Thyroid gland (tissue), 4 donors: ENCODE measurements at places on chromosomes 13 and 19.

GRCh38 chr19:45306040-45306439 is 16.6 kb downstream of the CKM start:
- DNase-seq: no peak

DNA sequence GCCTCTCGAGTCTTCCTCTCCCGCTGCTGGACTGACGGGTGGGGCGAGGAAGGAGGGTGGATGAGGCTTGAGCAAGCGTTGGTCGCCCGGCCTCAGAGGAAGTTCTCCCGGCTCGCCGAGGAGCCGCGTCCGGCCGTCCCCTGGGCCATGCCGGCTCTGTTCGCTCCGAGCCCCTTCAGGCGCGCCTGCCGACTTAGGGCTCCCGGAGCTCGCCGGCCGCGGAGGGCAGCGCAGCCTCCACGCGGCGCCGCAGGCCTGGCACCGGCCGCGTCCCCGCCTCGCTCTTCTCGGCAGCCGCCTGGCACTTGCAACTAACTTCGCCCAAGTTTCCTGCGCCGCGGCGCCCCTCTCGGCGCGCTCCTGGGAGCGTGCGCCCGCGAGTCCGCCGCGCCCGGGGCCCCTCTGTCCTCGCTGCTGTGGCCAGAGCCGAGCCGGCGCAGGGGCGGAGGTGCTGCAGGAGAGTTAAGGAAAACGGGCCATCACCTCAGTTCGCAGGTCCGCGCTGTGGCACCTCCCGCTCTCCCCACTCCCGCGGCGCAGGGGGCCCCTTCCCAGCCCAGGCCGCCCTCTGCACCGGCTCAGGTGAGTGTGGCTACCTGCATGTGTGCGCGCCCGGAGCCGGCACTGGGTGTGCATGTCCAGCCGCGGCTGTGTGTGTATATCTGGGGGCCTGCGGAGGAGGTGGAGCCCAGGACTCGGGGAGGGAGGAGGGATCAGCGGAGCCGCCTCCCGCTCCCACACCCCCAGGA is 641 bp upstream of the SOX21 start:
- DNase-seq: peak; percentile 34

DNA sequence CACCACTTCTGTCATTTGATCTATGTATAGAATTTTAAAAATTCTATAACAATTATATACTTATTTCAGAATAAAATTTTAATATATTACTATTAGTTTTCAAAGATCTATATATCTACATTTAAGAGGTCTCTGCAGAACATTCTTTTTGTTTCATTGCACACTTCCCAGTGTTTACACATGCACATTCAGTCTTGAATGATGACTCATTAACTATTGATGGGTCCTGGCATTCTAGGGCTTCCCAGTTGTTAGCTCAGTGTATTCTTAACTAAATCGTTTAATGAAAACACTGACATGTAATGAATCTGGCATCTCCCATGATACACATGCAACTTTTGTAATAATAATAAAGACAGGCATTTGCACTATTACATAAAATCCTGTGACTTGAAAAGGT is 324.6 kb downstream of the KLF12 start:
- no peak for DNase-seq

GRCh38 chr13:88627071-88627470 is 955.9 kb downstream of the SLITRK5 start:
- DNase-seq: no peak

- no peak for DNase-seq
These were observed 4.5 kb downstream of the ADGRE1 start for GRCh38 chr19:6891761-6892385.

GRCh38 chr13:111304041-111304544 is 16.3 kb upstream of the TEX29 start:
- DNase-seq: no peak

- DNase-seq: no peak
These were observed 774 bp downstream of the ALDH16A1 start for GRCh38 chr19:49453757-49454240.

- DNase-seq: peak; percentile 47
These were observed 34.6 kb downstream of the MYH14 start for GRCh38 chr19:50238043-50238442.

GRCh38 chr13:74979703-74980102 is 502.3 kb downstream of the TBC1D4 start:
- DNase-seq: no peak

- peak; percentile 88 for DNase-seq
These were observed 12.7 kb downstream of the KLHL26 start for GRCh38 chr19:18649371-18650020.

- DNase-seq: no peak
These were observed 50.8 kb downstream of the FOXO1 start for GRCh38 chr13:40615619-40616018.

- no peak for DNase-seq
These were observed 53.4 kb downstream of the ING1 start for GRCh38 chr13:110766671-110767430.

DNA sequence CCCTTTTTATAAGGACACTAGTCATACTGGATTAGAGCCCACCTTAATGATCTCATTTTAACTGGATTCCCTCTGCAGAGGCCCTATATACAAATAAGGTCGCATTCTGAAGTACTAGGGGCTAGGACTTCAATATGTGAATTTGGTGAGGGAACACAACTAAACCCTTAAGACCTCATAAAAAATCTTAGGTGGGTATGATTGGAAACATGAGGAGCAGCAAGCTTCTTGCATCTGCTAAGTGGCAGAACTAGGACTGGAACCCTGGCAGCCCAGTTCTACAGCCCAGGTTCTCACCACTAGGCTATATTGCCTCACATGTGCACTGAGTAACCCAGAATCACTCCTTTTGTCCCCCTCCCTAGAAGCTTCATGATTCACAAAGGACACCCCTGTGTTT is 17.1 kb upstream of the GRWD1 start:
- DNase-seq: no peak

DNA sequence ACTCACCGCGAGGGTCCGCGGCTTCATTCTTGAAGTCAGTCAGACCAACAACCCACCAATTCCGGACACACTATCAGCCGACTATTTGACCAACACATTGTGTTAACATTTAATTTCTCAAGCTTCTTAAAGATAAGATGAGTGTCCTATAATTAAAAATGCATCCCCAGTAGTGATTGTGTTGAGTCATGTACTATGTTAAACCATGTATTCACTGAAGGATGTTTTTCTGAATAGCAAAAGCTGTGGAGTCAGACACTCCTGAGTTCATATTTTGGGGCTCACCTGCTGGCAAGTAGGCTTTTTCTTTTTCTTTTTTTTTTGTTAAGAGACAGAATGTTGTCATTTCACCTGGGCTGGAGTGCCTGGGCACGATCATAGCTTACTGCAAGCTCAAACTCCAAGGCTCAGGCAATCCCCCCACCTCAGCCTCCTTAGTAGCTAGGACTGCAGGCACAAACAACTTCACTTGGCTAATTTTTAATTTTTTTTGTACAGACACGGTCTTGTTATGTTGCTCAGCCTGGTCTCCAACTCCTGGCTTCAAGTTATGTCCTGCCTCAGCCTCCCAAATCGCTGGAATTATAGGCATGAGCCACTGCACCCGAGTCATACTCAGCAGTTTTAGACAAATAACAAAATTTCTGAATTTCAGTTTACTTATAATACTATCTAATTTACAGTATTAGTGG is 606.9 kb downstream of the PCDH9 start:
- no peak for DNase-seq

GRCh38 chr13:99566125-99567083 is 65.1 kb downstream of the TM9SF2 start:
- DNase-seq: no peak

- DNase-seq: no peak
These were observed 3.6 kb upstream of the IFNL2 start for GRCh38 chr19:39264306-39265290.

- DNase-seq: no peak
These were observed 1213.1 kb downstream of the OLFM4 start for GRCh38 chr13:54241719-54242118.

DNA sequence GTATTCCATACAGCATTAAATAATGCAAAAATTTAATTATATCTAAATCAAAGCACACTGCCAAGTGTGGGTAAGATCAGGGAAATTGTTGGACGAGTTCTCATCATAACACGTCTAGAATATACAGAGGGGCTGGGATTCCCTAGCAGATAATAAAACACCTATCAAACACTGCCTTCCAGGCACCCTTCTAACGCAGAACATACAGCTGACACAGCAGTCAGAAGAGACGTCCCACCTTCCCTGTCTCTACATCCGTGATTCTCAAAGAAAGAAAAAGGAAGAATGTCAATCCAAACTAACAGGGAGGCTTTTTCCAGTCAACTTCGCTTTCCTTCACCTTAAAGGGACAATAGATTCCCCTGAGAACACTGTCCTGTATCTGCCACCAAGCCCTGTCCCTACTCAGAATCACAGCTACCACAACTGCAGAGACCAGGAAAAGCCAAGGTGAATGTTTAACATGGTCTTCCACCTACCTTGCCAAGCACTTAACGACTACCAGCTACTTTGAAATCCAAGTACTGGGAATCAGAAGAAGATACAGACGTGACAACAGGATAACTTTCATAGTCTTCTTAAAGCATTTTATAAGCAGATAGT is 38.5 kb downstream of the TBC1D4 start:
- no peak for DNase-seq

- no peak for DNase-seq
These were observed 233.9 kb upstream of the TSHZ3 start for GRCh38 chr19:31583148-31583547.

DNA sequence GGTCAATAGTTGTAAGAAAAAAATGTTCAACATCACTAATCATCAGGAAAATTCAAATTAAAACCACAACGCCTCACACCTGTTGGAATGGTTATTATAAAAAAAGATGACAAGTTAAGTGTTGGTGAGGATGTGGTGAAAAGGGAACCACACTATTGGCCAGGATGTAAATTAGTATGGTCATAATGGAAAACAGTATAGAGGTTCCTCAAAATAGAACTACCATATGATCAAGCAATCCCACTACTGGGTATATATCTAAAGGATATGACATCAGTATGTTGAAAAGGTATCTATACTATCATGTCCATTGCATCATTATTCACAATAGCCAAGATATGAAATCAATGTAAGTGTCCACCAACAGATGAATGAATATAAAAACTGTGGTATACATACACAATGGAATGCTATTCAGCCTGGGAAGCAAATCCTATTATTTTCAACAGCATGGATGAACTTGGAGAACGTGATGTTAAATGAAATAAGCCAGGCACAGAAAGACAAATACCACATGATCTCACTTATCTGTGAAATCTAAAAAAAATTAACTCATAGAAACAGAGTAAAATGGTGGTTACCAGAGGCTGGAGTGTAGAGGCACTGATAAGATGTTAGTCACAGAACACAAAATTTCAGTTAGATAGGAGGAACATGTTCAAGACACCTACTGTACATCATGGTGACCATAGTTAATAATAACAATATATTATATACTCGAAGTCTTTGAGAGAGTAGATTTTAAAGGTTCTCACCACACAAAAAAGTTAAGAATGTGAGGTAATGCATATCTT is 56.6 kb downstream of the TBC1D4 start:
- DNase-seq: no peak

DNA sequence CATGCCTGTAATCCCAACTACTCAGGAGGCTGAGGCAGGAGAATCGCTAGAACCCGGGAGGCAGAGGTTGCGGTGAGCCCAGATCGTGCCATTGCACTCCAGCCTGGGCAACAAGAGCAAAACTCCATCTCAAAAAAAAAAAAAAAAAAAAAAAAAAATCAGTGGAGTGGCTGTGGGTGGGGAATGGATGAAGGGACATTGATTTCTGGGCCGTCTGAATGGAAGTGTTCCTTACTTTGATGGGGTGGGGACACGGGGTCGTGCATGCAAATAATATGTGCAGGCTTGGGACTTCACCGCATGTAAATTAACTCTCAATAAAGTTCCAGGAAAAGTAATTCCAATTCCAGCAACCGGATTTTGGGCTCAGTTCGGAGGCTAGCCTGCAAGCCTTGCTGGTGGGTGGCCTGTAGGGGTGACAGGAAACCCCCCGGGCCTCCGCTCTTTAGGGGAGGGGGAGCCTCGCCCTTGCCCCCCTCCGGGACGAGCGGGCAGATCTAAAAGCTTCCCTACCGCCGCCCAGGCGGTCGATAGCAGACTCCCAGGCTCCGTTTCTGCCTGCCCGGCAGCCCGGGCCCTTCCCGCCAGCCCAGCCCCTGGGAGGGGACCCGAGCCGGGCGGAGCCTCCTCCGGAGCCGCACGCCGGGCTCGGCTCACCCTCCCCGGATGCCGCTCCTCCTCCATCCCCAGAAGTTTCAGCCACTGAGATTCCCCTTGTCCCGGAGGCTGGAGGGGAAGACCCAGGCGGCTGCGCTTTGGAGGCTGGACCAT is 48.0 kb upstream of the ADGRE5 start:
- no peak for DNase-seq

DNA sequence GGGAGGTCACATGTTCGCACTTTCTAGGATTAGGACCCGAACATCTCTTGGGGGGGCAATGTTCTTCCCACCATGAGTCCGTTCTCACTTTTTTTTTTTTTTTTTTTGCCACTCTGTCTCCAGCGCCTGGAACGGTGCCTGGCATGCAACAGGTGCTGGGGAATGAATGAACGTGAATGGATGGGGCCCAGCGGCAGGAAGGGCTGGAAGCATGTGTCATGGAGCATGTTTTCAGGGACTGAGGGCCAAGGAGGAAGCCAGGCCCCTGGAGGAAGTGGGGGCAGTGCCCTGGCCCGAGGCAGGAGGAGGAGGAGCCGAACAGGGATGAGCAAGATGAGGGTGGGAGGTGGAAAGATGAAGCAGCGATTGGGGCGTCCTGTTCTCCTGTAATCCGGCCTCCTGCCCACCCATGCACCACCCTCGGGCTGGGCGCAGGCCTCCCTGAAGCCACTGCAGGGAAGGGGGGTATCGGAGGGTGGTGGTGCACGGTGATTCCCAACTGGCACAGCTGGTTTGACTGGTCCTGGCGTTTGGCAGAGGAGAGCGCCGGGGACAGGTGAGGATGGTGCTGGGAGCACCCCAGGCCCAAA is 8.8 kb upstream of the SULT2B1 start:
- peak; percentile 86 for DNase-seq

GRCh38 chr13:50518781-50519201 is 324.7 kb downstream of the DLEU7 start:
- DNase-seq: peak; percentile 75
